ENCODE measurements at places on chromosomes 12 and 14.

DNA sequence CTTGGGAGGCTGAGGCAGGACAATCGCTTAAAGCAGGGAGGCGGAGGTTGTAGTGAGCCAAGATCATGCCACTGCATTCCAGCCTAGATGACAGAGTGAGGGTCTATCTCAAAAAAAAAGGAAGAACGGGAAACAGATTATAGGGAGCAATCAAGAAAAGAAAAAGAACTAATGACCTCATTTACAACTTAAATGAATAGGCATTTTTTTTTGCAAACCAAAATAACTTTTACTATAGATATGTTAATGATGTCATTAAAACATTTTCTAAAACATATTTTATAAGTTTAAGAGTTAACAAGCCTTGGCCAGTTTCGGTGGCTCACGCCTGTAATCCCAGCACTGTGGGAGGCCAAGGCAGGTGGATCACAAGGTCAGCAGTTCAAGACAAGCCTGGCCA lies 6.8 kb upstream of the RESF1 start:
- H3K4me3 ChIP-seq, result no peak overlapping the region
- no peaks in the 10 kb centered on the region for H3K27me3 ChIP-seq
- H3K4me1 ChIP-seq, result no peaks in the 10 kb centered on the region
- no peak for DNase-seq
- no peak overlapping the region for H3K27ac ChIP-seq
- no peaks in the 10 kb centered on the region for H3K36me3 ChIP-seq

GRCh38 chr12:6088921-6089747 lies 35.3 kb downstream of the VWF start:
- H3K27me3 ChIP-seq, result no peaks in the 10 kb centered on the region
- H3K27ac ChIP-seq, result peak overlapping the region; percentile 33
- no peak overlapping the region for H3K4me3 ChIP-seq
- DNase-seq, result peak; percentile 84
- no peaks in the 10 kb centered on the region for H3K36me3 ChIP-seq

GRCh38 chr14:24834956-24835355 lies 201.0 kb upstream of the GZMB start:
- no peaks in the 10 kb centered on the region for H3K36me3 ChIP-seq
- no peaks in the 10 kb centered on the region for H3K27me3 ChIP-seq
- DNase-seq, result no peak
- no peak overlapping the region for H3K4me3 ChIP-seq
- no peak overlapping the region for H3K27ac ChIP-seq

- no peak overlapping the region for H3K27ac ChIP-seq
- H3K27me3 ChIP-seq, result peaks cover 41% of the 10 kb centered on the region
- no peak for DNase-seq
- no peaks in the 10 kb centered on the region for H3K36me3 ChIP-seq
Measured at GRCh38 chr12:132388379-132389015, 59.1 kb upstream of the GALNT9 start.

GRCh38 chr14:28494196-28494595 lies 272.4 kb upstream of the FOXG1 start:
- H3K36me3 ChIP-seq, result no peaks in the 10 kb centered on the region
- no peaks in the 10 kb centered on the region for H3K4me1 ChIP-seq
- H3K27ac ChIP-seq, result no peak overlapping the region
- DNase-seq, result no peak
- no peak overlapping the region for H3K4me3 ChIP-seq

GRCh38 chr12:67370979-67371378 lies 101.8 kb downstream of the CAND1 start:
- H3K36me3 ChIP-seq, result no peaks in the 10 kb centered on the region
- H3K4me1 ChIP-seq, result peaks cover 31% of the 10 kb centered on the region
- no peak overlapping the region for H3K4me3 ChIP-seq
- peak; percentile 34 for DNase-seq
- no peak overlapping the region for H3K27ac ChIP-seq

Data from GM23248 (cell line).